ENCODE measurements at places on chromosomes 16 and 17. TPM values are rescaled to one million over a fixed set of nuclear protein-coding genes. Genes with fewer than 3 reads are reported as not detected.

DNA sequence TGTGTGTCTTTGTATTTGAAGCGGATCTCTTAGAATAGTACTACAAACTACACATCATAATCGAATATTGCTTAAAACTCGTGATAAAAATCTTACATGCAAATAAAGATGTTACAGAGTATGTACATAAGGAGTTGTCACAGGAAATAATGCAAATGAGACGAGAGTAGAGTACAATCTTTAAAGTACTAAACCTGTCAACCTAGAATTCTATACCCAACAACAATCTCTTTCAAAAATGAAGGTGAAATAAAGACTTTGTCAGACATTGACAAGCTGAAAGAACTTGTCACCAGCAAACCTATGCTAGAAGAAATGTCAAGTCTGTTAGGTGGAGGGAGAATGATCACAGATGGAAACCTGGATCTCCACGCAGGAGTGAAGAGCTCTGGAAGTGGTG lies 83.7 kb upstream of the GNG13 start:
- no peak for DNase-seq

DNA sequence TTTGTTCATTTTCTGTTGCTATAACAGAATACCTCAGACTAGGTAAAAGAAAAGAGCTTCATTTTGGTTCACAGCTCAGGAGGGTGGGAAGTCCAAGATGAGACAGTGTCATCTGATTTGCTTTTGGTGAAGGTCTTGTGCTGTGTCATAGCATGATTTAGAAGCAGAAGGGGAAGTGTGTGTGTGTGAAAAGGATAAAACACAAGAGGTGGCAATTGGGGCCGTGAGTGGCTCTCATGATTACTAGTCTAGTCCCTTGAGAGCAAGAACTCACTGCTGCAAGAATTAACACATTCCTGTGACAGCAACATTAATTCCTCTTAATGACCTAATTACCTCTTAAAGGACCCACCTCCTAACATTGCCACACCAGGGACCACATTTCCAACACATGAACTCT lies 8.3 kb downstream of the SLC35G3 start:
- DNase-seq = no peak

- peak; percentile 19 for DNase-seq
Measured at GRCh38 chr16:68539711-68540239, 684 bp downstream of the ZFP90 start.

DNA sequence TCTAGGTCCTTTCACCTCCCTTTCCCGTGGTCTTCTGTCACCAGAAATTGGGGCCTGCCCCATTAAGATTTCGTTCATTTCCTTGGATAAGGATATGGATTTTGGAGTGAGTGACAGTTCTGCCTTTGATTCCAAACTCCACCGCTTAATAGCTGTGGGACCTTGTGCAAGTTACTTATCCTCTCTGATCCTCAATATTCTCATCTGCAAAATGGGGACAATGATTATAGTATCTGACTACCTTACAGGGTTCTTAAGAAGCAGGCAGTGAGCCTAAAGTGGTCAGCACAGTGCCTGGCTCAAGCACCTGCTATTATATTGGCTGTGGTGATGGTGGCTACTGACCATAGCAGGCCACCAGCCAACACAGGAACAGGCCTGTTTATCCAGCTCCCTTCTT lies 15.6 kb downstream of the TBKBP1 start:
- no peak for DNase-seq

Gene TBC1D26
- total RNA-seq = not detected

GRCh38 chr17:18353541-18353940 lies 9.8 kb downstream of the SHMT1 start:
- DNase-seq = no peak

Gene LLGL2
- 5.4 TPM for total RNA-seq

Gene CSF3
- total RNA-seq = 2.9 TPM

GRCh38 chr16:79715061-79715460 lies 114.5 kb upstream of the MAF start:
- DNase-seq = no peak

Gene TMEM94
- total RNA-seq = 69.2 TPM

GRCh38 chr17:55889271-55889670 lies 138.4 kb downstream of the PCTP start:
- no peak for DNase-seq

- peak; percentile 54 for DNase-seq
Measured at GRCh38 chr17:2233441-2233947, 70.1 kb downstream of the SMG6 start.

GRCh38 chr16:58543685-58544084 lies 28.4 kb downstream of the SETD6 start:
- no peak for DNase-seq

Gene HASPIN
- total RNA-seq = 11.8 TPM

Gene ADAD2
- total RNA-seq = not detected

Gene PGS1
- total RNA-seq = 55.6 TPM

GRCh38 chr16:86092586-86093480 lies 193.9 kb downstream of the IRF8 start:
- no peak for DNase-seq

DNA sequence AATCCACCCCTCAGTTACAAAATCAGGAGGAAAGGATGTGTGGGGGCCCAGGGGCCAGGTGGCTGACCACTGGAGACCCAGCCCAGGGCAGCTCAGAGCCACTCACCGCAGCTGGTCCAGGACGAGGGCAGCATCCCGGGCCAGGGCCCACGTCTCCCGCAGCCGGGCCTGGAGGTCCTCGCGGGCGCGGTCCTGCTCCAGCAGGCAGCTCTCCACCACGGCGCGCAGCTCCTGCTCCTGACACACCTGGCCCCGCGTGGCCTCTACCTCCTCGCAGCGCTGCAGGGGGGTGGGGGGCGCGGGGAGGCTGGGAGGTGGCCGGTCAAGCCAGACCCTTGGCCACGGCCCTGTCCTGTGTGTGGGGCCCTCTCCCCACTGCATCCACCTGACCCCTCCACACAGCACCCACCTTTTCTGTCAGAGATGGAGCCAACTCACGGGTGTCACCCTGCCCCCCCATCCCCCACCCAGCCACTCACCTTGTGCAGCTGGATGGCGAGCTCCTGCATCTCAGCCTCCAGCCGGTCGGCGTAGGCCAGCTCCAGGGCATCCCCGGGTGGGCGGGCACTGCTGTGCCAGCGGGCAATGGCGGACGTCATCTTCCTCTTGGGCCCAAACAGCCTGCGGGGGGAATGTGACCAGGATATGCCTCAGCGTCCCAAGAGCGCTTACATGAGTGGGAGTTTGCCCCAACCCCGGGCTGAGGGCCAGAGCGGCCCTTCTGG lies 5.1 kb downstream of the NUDT16L1 start:
- no peak for DNase-seq

DNA sequence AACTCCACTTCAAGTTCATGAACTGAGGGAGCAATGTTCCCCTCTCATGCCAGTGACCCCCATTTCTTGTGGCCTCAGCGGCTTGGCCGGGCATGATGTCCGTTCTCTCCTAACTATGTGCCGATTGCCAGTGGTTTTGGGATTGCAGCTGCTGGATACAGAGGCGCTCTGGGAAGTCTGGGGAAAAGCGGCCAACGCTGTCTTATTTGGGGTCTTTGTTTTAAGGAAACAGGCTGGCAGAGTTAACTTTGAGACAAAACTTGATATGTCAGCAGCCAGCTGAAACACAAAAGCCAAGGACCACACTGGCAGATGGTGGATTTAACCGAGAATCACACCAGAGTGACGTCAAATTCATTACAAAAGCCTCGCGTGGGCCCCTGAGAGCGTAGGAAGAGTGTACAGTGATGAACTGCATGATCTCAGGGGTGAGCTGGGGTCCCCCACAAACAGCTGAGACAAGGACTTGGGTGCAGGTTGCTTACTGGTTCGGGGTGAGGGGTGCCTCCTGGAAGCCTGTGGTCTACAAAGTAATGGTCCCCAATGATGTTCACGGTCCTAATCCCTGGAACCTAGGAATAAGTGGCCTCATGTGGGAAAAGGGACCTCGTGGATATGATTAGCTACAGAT lies 180.4 kb downstream of the IRF8 start:
- no peak for DNase-seq

DNA sequence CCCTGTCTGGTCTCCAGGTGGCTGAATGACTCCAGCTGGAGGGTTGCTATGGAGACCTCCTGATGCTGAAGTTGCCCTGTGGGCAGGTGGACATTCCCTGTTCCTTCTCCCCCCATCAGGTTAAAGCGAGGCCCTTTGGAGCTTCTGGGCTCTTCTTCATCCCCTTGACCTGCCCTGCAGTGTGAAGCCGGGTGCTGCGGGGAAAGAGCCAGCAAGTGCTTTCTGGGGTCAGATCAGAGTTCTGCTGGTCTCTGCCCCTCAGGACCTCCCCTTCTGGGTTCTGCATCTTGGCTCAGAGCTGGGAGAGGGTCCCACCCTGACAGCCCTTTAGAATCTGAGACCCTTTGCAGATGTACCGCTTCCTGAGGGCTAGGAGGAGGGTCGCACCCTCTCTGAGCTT lies 25.1 kb downstream of the NKD1 start:
- DNase-seq = no peak

- DNase-seq = peak; percentile 56
Measured at GRCh38 chr17:44203731-44204440, 4.2 kb upstream of the ATXN7L3 start.

Gene TMEM114
- total RNA-seq = not detected

- no peak for DNase-seq
Measured at GRCh38 chr16:974001-974601, 3.3 kb upstream of the LMF1 start.

Gene PDIA2
- 0.99 TPM for total RNA-seq

GRCh38 chr16:15834502-15834901 lies 22.3 kb downstream of the MYH11 start:
- no peak for DNase-seq

DNA sequence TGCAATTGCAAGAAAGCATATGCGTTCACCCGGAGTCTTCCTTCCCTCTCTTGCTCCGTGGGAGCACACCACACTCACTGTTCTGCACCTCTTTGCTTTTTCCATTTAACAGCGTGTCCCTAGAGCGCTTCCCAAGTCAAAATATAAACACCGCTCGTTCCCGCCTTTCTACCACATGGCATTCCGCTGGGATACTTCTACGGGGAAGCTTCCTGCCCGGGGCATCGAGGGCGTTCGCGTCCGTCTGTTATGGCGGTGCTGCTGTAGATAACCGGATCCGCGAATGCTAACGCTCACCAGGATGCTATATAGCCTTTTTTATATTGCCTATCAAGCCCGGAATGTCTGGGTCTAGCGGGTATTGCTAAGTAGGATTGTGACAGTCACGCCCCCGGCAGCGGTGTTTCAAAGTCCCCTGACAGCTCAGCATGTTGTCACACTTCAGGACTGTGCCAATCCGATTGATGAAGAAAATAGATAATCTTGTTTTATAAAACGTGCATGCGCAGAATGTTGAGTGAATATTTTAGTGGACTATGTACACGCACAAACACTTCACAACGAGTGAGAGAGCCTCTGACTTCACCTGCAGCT lies 31.0 kb downstream of the CCDC40 start:
- DNase-seq = no peak

- DNase-seq = no peak
Measured at GRCh38 chr16:88002211-88002610, 51.0 kb downstream of the BANP start.

DNA sequence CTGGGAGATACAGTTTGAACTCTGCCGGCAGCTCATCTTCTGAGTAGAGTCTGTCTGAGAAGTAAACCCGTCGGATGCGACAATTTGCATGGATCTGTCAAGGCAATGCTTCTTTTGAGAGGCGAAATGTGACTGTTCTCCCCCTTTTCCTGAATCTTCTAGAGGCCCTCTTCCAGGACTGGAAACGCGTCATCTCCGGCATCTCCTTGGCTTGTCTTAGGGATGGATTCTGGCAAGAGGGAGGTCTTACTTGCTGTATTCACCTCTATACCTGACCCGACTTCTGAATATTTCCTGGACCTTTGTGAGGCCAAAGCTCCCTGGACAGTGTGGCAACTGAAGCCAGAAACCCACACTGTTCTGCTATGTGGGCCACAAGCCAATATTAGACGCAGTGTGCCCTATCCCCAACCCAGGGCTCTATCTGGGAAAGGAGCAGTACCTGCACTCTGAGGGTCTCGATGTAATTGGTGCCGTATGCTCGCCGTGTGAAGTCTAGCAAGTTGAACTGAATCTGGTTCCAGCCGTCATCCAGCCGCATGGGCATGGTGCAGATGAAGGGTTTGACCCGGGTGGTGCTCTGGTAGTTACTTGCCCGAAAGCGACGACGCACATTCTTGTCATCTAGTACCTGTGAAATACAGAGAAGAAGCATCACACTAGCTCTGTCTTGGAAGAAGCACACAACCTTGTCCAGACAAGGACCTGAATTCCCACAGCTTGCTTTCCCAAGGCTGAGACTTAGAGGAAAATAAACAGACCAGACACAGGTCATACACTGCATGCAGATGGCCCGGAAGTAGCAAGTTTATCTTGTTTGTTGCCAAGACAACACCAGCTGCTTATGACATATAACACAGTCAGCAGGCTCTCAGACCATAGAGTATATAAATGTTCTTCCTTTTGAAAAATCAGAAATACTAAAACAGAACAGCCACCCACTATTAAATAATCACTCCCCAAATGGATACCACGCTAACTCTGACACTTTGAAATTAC lies 14.1 kb downstream of the CFAP20 start:
- DNase-seq = no peak

DNA sequence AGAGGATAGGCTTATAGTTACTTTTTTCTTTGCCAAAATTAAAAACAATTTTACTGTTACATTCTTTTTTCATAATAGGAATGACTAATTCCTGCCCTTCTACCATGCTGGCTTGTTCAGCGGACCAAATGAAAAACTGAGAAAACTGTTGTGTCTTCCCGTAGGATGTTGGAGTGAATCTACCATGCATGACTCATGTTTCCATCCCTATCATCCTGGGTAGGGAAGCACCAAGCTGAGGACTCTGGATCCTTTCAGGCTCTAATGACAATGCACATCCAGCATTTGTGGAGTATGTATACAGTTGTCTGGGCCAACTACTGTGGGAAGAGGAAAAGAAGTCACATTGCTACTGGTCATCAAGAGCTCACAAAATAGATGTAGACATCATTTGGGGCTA lies 41.1 kb upstream of the DHX8 start:
- DNase-seq = no peak

- no peak for DNase-seq
Measured at GRCh38 chr17:76879691-76880090, 11.5 kb downstream of the MGAT5B start.

- DNase-seq = no peak
Measured at GRCh38 chr17:15431196-15431595, 36.2 kb downstream of the CDRT4 start.

GRCh38 chr16:68229431-68230175 lies 6.3 kb downstream of the ESRP2 start:
- peak; percentile 66 for DNase-seq

GRCh38 chr17:63850401-63850800 lies 7.9 kb upstream of the SMARCD2 start:
- DNase-seq = no peak

Measured in endothelial cell of umbilical vein (primary cell).